T-helper 9 cell (primary cell): ENCODE measurements at places on chromosomes 3 and 15.

DNA sequence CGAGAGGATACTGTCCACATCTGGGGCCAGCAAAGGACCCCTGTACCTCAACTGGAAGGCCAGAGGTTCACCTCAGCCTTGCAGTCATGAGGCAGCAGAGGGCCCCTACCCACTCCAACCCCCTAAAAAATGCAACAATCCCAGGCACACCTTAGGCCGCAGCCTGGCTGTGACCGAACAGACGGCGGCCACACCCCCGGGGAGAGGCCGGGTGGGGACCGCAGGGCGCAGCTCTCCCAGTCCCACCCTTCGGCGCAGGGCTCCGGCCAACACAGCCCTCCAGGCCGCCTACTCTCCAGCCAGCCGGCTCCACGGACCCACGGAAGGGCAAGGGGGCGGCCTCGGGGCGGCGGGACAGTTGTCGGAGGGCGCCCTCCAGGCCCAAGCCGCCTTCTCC, 457 bp upstream of the DNAJA4 start:
- no peak for DNase-seq

DNA sequence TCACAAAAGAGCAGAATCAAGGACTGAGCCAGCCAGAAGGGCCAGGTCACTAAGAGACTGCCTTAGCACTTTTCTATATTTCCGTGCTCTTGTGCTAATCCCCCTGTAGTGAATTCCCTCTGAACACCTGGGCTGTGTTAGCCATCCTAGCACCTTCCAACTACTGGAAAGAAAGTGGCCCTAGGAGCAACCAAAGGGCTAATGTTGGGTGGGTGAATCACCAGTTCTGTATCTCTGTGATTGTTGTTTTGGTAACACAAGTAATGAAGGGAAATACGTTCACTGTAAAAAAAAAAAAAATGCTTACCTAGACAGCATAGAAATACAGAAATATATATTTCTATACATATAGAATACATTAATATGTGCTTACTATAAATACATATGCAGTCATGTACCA, 43.9 kb downstream of the PXYLP1 start:
- no peak for DNase-seq

DNA sequence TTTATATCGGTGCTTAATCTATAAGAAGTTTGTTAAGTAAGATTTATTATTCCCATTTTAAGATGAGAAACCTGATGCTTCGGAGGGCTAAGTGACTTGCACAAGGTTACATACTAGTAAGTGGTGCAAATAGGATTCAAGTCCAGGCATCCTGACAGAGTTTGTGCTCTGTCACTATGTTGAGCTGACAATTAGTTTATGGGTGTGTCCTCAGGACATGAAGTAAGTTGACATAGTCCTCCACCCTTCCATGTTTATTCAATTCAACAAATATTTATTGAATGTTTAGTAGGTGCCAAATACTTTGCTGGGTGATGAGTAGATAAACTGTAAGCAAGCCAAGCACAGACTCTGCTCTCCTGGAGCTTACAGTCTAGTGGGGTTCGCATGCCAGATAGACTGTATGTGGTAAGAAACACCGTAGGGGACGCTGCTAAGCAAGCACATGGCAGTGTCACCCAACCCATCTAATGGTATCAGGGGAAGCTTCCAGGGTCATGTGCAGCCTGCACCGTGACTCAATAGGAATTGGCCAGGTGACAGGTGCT, 342.7 kb upstream of the SATB1 start:
- no peak for DNase-seq

- DNase-seq = no peak
Measured at GRCh38 chr3:156253150-156253549, 132.8 kb downstream of the KCNAB1 start.

GRCh38 chr3:183664913-183665381, 29.5 kb downstream of the KLHL24 start:
- DNase-seq = no peak

DNA sequence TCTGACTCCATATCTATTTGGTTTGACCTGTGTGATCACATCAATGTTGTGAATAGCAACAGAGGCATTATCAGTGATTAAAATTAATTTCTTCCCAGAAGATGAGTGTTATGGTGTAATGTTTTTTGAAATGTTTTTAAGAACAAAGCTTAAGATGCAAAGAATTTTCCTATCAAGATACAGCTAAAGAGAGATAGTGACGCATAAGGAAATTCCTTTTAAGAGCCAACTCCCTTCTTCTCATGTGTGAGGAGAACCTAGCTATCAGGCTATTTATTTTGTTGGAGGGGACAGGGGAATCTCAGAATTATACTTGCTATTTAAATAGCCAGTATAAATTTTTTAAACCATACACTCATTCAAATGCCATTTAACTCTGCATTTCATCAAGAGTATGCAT, 71.3 kb downstream of the COL8A1 start:
- no peak for DNase-seq

DNA sequence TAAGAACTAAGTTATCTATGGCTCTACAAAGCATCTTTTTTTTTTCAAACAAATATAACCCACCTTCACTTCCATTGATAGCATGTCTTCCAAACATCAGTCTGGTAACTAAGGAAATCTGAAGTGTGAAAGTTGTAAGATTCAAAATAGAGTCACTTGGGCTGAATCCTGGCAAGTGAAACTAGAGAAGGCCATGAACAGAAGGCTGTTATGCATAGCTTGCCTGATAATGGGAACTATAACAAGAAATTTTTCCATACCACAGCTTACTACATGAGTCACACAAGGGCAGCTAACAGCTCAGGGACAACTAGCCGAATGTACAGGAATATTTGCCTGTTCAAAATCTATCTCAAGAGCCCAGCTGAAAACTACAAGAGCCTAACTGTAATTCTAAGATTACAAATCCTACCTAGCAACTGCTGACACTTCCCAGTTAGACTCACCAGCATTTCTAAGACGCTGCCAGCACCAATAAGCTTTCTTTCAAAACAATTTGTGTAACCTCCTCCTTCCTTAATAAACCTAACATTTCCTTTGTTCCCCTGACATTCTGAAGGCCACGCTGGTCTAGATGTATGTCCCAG, 1066.5 kb downstream of the PLOD2 start:
- no peak for DNase-seq

- DNase-seq = no peak
Measured at GRCh38 chr3:42165211-42165610, 74.1 kb downstream of the TRAK1 start.

DNA sequence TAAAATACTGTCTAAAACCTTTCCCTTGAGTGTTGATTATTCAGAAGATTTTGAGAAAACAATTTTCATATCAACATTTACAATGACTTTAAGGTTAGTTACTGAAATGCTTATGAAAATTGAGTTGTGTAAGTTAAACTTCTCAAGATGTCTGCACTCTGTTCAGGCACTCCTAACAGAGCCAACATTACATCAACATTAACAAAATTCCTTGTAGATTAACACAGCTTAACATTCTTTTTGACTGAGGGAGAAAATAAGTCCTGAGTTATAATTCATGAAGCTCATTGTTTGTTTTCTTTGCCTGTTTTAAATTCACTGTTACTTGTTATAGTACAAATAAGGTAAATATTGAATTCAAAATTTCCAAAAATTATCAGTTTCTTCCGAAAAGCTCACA, 9.0 kb downstream of the ACKR4 start:
- no peak for DNase-seq

DNA sequence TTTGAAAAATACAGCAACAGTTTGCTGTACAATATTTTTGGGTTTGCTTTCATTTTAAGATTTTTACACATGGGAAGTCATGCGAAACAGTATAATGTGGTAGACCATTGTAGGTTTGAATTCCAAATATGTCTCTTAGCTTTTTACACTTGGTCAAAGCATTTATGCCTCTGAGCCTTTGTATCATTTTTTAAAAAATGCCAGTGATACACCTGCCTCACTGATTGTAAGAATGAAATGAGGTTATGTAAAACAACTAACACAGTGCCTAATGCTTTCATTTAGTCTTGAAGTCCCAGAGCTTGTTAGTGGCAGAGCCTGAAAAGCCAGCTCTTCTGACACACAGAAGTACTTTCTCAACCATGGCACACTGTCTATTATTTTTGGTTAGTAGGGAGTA, 202.0 kb downstream of the UBE2E2 start:
- DNase-seq = no peak

DNA sequence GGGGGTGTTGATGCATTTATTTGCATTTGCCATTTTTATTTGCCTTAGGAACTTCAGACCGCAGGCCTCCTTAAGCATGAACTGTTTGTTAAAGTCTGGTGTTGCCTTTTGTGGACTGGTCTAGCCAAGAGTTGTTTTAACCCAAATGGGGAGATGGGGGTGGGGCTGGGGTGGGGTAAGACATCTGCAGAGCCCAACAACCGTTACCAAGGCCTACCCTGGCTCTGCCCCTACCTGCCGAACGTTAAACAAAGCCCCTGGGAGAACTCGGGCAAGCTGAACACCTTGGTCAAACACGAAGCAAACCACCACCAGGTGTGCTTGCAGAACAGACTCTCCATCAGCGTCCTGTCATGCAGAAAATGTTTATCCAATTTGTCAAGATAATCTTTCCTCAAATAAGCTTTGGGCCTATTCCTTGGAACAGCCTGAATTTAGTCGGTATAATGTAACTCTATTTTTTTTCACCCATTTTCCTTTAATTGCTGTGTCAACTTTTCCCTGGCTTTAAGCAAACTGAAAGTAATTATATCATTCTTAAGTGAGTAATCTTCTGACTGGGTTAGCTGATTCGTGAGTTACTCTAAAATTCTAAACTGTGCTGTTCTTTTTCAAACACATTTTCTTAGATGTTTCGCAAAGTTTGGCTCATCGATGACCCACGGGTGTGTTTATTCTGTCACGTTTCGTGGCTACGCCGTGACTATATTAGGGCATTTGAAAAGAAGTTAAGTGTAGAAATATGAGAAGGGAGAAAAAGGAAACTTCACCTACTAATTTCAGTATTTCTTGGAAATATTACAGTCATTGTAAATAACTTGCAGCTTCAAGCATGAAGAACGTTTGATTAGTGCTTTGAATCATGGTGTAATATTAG, 127.6 kb downstream of the SOX2 start:
- DNase-seq = no peak

- no peak for DNase-seq
Measured at GRCh38 chr3:133881939-133882825, 13.5 kb downstream of the RAB6B start.

DNA sequence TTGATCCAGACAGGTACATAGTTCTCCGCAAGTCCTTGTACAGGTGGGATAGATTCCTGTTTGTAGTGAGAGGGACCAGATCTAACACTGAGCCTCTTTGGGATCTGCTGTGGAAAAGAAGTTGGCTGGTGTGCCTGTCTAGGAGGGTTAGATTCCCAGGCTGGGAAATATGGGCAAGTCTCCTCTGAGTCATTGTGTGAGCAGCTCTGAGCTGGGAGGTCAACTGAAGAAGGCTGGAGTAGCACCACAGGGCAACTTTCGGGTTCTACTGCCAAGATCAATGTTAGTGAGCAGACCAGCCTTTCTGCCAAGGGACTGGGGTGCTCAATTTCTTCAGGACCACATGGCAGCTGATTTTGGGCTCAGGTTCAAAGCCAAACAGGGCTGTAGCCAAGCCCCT, 33.4 kb downstream of the CLDN1 start:
- DNase-seq = no peak

DNA sequence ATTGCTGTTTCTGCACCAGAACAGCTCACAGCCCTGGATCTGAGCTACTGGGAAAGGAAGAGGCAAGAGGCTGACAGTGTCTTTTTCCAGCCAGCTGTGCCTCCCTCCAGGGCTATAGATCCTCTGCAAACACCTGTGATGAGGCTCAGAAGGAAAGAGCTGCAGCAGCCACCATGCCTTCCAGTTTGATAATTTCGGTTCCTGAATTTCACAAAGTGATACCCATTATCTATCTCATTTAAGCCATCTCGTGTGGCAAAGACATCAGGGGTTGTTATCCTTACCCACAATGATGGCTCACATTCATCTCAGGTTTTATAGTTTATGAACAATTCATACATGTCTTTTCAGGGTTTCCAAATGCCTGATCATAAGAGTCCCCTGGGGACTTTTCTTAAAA, 1.8 kb upstream of the LARP6 start:
- no peak for DNase-seq

GRCh38 chr3:114846779-114847178, 300.3 kb downstream of the ZBTB20 start:
- DNase-seq = no peak

- DNase-seq = no peak
Measured at GRCh38 chr3:2495746-2496145, 397.1 kb downstream of the CNTN4 start.

- no peak for DNase-seq
Measured at GRCh38 chr3:113086560-113087461, 96.0 kb downstream of the GTPBP8 start.

GRCh38 chr15:86743283-86743903, 663.7 kb downstream of the AGBL1 start:
- DNase-seq = peak; percentile 53

GRCh38 chr3:86563400-86563970, 427.5 kb downstream of the VGLL3 start:
- no peak for DNase-seq

GRCh38 chr3:65091565-65091964, 403.8 kb upstream of the ADAMTS9 start:
- DNase-seq = no peak

DNA sequence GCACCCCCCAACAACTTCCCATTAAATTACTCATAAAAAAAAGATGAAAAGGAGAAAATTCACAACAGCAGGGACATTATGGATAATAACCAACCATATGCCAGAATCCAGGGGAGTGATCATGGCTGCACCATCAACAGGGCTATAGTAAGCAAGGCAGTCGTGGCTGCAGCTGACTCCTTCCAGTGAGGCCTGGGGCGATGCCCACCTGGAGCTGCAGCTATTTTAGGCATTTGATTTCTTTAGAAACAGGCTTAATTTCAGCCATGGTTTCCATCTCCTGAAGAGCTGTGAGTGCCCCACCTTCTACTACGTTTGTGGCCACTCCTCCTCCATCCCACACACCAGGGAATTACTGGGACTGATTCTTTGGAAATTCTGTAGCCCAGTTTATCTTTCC, 84.0 kb downstream of the MINAR1 start:
- no peak for DNase-seq

DNA sequence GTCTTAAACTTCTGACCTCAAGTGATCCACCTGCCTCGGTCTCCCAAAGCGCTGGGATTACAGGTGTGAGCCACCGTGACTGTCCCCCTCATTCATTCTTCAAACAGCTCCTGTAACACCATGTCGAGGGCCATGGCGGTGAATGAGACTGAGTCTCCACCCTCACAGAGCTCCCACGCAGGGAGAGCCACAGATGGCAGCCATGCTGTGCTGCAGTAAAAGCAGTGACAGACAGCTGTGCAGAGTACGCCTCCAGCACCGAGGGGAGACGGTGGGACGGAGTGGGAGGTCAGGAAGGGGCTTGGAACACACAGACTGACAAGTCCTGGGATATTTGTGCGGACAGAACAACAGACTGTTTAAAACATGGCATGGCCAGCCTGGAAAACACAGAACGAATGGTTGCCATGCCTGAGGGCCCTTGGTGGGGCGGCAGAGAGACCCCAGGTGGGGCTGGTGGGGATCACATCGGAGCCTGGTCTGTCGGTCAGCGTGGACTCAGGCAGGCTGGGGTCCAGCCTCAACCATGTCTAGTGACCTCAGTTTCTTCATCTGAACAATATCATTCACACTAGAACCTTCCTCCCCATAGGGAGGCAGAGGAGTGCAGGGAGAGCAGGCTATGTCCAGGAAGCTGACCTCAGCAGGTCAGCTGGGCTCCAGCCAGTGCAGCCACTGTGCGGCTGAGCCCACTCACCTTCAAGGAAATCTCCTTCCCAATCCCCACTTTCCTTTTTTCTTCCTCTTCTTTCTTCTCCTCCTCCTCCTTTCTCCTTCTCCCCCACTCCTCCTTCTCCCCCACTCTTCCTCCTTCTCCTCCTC, 20.6 kb upstream of the LCTL start:
- DNase-seq = no peak

- no peak for DNase-seq
Measured at GRCh38 chr3:128188956-128189355, 35.7 kb downstream of the EEFSEC start.

GRCh38 chr15:78880242-78880533, 7.5 kb downstream of the MORF4L1 start:
- DNase-seq = no peak
